ENCODE measurements at places on chromosomes 1 and 21. TPM values are rescaled to one million over a fixed set of nuclear protein-coding genes. Genes with fewer than 3 reads are reported as not detected.
A peak's percentile ranks its signal among the peaks of the same experiment; 100 is the strongest.

RNASEL gene
- total RNA-seq, result 3.6 TPM

SHE gene
- total RNA-seq, result not detected

PROK1 gene
- total RNA-seq, result 0.12 TPM

TSSK3 gene
- total RNA-seq, result not detected

DNA sequence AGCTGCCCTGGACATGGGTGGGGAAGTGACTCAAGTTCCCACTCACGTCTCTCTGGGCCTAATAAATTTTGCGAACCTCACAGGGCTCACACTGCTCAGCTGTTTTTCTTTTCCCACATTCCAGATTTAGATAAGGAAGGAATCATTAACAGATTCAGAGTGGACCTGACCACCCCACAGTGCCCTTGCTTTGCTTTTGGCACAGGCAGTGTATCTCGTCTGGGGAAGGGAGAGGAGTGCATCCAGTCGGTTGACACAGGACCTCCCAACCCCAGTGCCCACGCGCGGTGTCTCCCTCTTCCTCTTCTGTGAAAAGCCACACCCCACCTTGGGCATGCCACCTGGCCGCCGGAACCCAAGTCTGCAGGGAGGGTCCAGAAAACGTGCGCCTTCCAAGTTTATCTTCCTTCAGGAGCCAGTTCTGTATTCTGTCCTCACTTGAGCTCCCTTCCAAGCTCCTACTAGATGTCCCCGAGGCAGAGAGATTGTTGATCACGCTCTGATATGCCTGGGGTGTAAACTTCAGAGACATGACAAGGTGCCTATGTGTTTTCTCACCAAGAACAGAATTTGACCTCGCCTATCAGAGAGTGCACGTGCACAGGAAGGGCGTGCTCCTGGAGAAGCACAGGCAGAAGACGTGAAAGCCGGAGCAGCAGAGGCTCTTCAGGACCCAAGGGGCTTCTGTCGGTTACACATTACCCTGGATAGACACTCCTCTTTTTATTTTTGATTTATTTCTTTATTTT is 9.5 kb upstream of the SLC2A5 start:
- no peaks in the 10 kb centered on the region for H3K36me3 ChIP-seq
- DNase-seq, result no peak
- H3K4me3 ChIP-seq, result no peak overlapping the region
- H3K27ac ChIP-seq, result no peak overlapping the region
- H3K4me1 ChIP-seq, result no peaks in the 10 kb centered on the region

- no peaks in the 10 kb centered on the region for H3K27me3 ChIP-seq
- H3K36me3 ChIP-seq, result no peaks in the 10 kb centered on the region
- H3K4me1 ChIP-seq, result no peaks in the 10 kb centered on the region
- no peak overlapping the region for H3K27ac ChIP-seq
- no peak overlapping the region for H3K4me3 ChIP-seq
Measured at GRCh38 chr1:28540651-28541050, 12.2 kb upstream of the TRNAU1AP start.

- DNase-seq, result no peak
- no peaks in the 10 kb centered on the region for H3K36me3 ChIP-seq
- H3K4me3 ChIP-seq, result no peak overlapping the region
- no peaks in the 10 kb centered on the region for H3K4me1 ChIP-seq
Measured at GRCh38 chr21:27703791-27704190, 736.9 kb upstream of the ADAMTS5 start.

DNA sequence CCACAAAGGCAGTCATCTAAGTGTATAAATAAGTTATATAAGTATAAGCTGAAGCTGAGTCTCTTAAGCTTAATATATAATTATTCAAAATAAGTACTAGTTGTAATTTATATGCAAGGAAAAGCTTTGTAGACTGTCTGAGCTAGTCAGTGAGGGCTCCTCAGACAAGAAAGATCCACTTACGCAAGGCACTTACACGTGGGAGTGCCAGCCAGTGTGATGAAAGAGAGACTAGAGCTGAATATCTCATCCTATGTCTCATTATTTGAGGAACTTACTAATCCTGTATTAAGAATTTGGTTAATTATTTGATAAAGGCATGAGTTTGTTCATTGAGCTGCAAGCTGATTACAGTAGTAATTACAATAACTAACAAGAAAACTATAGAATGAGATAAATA is 146.9 kb downstream of the PDE4B start:
- DNase-seq, result no peak
- no peak overlapping the region for H3K27ac ChIP-seq
- H3K27me3 ChIP-seq, result peaks cover 3% of the 10 kb centered on the region
- H3K4me3 ChIP-seq, result no peak overlapping the region
- H3K4me1 ChIP-seq, result no peaks in the 10 kb centered on the region

DNA sequence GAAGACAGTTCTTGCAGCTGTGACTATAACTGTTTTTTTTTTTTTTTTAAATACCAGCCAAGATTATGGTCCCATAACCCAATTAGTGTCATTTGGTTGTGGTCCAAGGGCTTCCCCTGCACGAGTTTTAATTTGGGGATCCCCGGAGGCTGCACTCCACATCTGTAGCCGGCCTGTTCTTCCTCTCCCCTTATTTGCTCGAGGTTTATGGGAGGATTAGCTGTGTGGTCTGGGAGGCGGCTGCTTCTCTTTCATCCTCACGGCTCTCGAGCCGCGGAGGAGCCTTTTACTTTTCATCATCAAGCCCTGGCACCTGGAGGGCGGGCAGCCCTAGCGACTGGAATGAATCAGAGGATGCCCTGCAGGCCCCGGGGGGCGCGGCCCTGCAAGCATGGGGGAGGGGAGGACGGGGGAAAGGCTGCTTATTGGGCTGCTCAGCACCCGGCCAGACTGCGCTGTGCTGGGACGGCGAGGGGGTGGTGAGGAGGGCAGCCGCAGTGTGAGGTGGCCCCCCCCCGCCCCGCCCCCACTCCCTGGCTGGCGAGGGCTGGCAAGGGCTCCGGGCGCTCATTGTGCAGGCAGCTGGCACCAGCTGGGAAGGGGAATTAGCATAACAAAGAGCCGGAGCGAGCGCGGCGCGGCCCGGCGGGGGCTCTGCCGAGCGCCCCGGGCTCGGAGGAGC is 18.5 kb downstream of the SERTAD4 start:
- peak; percentile 86 for DNase-seq
- peaks cover 28% of the 10 kb centered on the region for H3K4me1 ChIP-seq
- H3K36me3 ChIP-seq, result no peaks in the 10 kb centered on the region
- peaks cover 41% of the 10 kb centered on the region for H3K27me3 ChIP-seq
- peak overlapping the region; percentile 61 for H3K4me3 ChIP-seq
- no peak overlapping the region for H3K27ac ChIP-seq

DNA sequence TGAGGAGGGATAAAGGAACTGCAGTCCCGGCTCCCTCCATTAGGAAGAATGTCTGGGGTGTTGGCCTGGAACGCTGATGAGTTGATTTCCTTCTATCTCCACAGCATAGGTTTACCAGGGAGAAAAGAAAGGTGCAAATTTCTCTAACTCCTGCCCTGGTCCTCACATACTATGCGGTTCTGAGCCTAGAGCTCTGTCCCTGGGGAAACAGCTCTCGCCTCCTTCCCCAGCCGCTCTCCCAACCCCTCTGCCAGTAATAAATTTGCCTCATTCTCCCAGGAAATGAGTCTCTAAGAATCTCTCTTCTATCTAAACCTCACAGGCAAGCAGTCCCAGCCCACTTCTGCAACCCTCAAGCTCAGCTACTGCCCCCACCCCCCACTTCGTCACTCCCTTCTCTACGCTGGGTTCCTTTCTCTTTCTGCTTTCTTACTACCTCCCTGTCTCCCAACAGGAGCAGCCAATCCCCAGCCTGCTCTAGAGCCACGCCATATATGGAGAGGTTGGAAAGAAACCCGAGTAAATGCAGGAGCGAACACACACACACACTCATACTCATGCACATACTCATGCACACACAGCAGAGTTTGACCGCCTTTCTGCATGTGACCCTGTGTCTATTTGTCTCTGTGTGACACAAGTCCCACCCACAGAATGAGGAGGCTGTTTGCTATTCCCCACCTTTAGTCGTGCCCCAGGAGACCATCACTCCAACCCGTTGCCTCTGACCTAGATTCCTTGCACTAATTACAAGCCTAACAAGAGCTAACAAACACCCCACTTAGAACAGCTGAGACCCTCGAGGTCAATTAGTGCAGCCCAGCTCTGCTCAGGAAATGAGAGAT is 13.4 kb downstream of the PLEKHO1 start:
- no peaks in the 10 kb centered on the region for H3K36me3 ChIP-seq
- DNase-seq, result peak; percentile 89
- peak overlapping the region; percentile 34 for H3K4me3 ChIP-seq
- H3K27ac ChIP-seq, result peak overlapping the region; percentile 92
- peaks cover 25% of the 10 kb centered on the region for H3K4me1 ChIP-seq
- no peaks in the 10 kb centered on the region for H3K27me3 ChIP-seq

- peaks cover 22% of the 10 kb centered on the region for H3K4me1 ChIP-seq
- H3K36me3 ChIP-seq, result no peaks in the 10 kb centered on the region
- H3K4me3 ChIP-seq, result no peak overlapping the region
- H3K27ac ChIP-seq, result no peak overlapping the region
- H3K27me3 ChIP-seq, result no peaks in the 10 kb centered on the region
Measured at GRCh38 chr1:8166406-8166805, 140.3 kb upstream of the ERRFI1 start.

- H3K27ac ChIP-seq, result no peak overlapping the region
- H3K4me1 ChIP-seq, result no peaks in the 10 kb centered on the region
- no peaks in the 10 kb centered on the region for H3K36me3 ChIP-seq
- no peaks in the 10 kb centered on the region for H3K27me3 ChIP-seq
Measured at GRCh38 chr1:72037745-72038343, 244.5 kb downstream of the NEGR1 start.

DNA sequence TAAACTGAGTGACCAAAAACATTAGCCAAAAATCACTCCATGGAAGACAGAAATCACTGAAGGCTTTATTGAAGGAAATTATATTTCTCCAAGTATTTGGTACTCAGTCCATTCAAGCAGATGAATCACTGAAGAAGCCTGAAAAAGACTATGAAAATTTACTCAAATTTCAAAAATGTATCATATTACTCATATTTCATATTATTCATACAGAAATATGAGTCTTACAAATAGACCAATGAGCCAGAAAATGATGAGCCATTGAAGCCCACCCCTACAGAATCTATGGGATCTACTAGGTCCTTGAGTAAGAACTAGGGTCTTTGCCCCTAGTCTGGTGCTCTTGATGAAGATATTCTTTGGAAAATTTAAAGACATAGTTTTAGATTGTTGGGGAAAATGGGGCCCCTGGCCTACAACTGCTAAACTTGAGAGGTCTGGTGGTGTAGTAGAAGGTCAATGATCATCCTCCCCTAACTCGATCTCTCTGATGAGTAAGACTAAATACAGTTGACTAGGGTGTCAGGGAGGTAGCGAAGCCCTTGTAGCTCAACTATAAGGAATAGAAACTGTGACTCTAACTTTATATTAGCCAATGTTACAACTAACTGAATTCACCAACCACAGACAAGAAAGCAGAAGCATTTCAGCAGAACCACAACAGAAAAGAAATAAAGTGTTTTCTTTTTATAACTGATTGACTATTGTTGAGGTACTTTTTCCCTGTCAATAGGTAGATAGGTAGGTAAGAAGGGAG is 81.0 kb downstream of the NOTCH2 start:
- no peak for DNase-seq
- H3K27me3 ChIP-seq, result no peaks in the 10 kb centered on the region
- no peaks in the 10 kb centered on the region for H3K36me3 ChIP-seq
- no peak overlapping the region for H3K4me3 ChIP-seq
- H3K27ac ChIP-seq, result no peak overlapping the region

GRCh38 chr1:79186260-79186659 is 179.7 kb upstream of the ADGRL4 start:
- no peaks in the 10 kb centered on the region for H3K27me3 ChIP-seq
- no peaks in the 10 kb centered on the region for H3K4me1 ChIP-seq
- no peaks in the 10 kb centered on the region for H3K36me3 ChIP-seq
- H3K4me3 ChIP-seq, result no peak overlapping the region

DNA sequence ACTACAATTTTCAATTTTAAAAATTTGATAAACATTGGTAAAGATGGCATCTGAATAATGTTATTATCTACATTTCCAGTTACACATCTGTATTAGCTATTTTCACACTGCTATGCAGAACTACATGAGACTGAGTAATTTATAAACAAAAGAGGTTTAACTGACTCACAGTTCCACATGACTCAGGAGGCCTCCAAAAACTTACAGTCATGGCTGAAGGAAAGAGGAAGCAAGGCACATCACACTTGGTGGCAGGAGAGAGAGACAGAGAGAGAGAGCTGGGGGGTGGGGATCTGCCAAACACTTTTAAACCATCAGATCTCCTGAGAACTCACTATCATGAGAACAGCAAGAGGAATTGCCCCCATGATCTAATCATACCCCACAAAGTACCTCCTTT is 850.0 kb downstream of the LTN1 start:
- no peaks in the 10 kb centered on the region for H3K4me1 ChIP-seq
- no peak overlapping the region for H3K4me3 ChIP-seq
- no peak overlapping the region for H3K27ac ChIP-seq
- no peak for DNase-seq
